ENCODE measurements at places on chromosomes 5 and 9.

GRCh38 chr9:87375397-87376073 is 122.1 kb upstream of the DAPK1 start:
- DNase-seq = peak; percentile 15

- no peak for DNase-seq
These were observed 39.8 kb downstream of the IARS1 start for GRCh38 chr9:92253656-92254055.

GRCh38 chr9:123912167-123912897 is 17.6 kb downstream of the DENND1A start:
- no peak for DNase-seq

DNA sequence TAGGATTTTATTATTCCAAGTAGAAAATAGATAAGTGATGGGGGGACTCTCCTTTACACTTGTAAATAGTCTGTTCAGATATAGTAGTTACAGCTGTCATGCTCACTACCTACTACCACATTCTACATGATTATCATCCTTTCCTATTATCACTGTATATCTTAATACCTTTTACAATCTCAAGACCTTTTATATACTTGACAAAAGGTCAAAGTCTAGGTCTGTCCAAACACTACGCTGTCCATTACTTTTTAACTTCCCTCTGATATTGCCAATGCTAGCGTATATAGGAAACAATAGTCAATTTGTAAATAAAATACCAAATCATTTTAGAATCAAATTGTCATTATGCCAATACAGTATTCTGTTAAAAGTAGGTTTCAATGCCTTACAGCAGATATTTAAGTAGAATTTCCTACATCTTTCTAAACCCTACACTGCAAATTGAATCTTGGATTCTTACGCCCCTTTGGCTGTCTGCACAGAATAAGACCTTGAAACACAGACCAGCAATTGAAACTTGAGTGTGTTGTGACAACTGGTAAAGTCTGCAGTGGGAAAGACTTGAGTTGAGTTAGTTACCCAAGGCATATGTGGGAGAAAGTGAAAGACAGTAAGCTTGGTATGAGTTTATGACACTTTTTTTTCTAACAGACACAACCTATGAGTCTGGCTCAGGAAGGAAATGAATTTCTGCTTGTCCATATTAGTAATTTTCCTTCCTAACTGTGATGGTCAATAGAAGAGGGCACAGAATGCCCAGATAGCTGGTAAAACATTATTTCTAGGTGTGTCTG is 827.6 kb upstream of the ACO1 start:
- no peak for DNase-seq

DNA sequence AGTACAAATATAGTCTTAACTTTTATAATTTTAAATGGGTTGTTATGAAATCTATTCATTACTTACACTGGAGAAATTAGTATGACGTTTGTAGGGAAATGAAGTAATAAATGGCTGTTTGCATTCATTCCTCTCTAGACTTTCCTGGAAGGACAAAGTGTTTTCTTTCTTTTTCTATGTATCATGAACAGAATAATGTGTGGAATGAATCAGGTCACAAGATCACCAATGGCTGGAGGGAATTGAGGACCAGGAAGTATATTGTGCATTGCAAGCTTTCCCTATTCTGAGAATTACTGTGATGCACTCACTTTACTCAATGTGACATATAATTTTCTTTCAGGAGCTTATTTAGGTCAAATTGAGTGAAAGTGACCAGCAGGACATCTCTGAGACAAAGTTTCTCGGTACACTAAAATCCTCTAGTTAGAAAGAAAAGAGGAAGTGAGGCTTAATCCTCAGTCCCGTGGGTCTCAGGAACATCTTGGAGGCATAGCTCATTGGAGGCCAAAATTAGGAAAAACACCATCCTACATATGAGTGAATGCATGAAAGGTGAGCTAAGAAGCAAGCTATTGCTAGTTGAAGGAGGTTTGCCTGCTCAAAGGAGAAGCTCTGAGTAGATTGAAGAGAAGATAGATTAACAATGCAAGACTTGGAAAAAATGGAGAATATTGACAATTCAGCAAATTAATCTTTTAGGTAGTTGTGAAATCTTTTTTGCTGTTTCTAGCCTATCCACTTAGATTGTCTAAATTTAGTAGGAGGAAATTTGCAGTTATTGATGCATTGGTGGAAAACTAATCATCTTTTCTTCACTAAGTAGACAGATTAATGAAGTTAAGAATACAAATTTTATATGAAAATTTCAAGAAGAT is 28.0 kb downstream of the ERAP2 start:
- peak; percentile 17 for DNase-seq

- no peak for DNase-seq
These were observed 106.7 kb downstream of the NXNL2 start for GRCh38 chr9:88641456-88642240.

DNA sequence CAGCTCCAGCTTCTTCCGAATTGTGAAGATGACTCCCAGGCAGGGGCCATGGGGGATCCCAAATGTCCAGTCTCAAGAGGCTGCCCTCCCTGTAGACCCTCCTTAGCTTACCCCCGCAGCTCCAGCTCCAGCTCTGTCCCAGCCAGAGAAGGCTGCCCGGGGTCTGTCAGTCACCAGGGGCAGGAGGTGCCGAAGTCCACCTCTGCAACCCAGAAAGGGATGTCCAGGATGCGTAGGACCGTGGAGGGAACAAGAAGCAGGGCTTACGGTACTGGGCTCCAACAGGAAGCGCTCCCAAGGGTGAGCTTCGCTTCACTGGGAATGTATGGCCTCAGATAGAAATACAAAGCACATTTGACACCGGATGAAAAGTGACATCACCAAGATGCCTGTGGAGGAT is 6.0 kb downstream of the IPPK start:
- no peak for DNase-seq

DNA sequence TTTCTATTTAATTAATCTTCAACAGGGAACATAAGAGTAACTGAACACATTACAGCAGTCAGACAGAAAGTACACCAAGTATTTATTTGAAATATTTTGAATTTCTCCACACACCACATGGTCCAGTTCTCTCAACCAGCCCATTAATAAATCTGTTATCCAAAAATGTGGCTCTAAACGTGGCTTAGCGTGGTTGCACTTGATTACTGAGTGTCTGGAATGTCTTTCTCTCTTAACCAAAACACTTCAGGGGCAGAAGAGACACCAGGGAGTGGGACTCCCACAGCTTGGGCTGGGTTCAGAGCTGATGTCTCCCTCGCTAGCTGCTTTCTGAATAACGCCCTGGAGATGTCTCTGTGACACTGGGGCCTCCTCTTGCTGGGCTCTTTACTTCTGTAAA is 52.6 kb upstream of the FANCC start:
- no peak for DNase-seq

- no peak for DNase-seq
These were observed 108.9 kb downstream of the ACTL7B start for GRCh38 chr9:108746864-108747263.

DNA sequence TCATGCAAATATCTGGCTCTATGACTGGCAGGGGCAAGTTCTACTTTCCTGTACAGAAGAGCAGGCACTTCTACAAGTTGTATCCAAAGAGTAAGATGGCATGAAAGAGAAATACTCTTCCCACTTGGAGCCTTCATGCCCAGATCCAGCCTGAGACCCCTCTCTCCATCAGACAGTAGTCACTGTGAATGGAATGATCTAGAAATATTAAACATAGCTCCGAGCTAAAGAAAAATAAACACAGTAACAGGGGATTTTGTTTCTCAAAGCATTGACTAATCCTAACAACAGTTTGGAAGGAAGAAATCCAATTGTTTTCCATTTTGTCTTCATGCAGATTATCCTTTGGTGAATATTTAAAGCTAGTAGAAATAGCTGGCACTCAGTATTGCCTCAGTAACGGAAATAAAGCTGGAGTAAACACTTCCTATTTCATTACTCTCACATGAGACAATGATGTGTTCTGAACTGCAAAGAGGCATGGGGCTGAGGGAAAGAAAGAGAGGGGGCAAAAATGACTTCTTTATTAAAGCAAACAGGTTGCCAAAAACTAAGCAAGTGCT is 100.0 kb downstream of the SEMA5A start:
- no peak for DNase-seq

DNA sequence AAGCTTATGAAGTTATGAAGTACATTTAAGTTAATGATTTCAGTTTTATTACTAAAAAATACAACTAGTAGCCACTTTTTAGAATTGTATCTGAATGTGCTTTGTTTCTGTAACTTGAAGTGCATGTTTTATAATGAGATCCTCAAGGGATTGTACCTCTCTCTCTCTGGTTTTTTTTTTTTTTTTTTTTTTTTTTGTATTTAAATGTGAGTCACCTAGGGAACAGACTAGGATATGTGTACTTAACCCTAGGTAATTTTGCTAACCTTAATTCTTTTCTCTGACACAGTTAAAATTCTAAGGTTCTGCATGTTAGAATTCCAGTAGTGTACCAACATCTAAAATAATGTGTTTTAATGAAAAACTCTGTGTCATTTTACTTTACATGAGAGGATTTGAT is 59.5 kb downstream of the CDC42SE2 start:
- no peak for DNase-seq

DNA sequence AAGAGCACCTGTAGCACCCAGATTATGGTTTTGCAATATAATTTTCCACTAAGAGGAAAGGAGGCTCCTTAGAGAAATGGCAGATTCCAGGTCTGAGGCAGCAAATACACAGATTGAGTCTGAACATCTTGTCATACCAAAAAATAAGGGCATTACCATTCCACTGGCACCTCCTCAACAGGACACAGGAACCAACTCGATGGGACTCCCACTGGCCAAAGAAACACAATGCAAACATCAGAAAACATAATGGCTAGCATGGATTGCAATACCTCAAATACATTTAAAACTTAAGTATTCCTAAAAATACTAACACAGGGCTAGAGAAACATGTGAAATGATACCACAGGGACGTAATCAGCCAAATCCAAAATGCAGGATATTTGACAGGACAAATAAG is 12.4 kb upstream of the RANBP17 start:
- no peak for DNase-seq

DNA sequence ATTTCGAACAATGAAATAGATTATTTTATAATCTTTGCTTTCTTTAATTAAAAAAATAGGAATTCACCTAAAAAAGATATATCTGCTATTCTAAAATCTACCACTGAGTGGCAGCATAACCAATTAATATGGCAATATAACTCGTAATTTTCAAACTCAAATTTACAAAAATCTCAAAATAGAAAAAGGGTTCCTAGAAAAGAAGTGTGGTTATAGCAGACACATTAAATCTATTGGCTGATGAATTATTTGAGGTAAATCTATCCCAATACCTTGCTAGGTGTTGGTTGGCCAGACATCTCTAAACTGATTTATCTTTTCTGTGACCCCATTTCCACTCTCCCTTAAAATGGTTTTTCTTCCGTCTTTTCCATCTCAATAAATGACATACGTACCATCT is 30.2 kb upstream of the NRG2 start:
- peak; percentile 8 for DNase-seq

- DNase-seq = no peak
These were observed 205.0 kb upstream of the ACTBL2 start for GRCh38 chr5:57687596-57687995.

- DNase-seq = no peak
These were observed 4.2 kb downstream of the ZBTB43 start for GRCh38 chr9:126809068-126809467.

DNA sequence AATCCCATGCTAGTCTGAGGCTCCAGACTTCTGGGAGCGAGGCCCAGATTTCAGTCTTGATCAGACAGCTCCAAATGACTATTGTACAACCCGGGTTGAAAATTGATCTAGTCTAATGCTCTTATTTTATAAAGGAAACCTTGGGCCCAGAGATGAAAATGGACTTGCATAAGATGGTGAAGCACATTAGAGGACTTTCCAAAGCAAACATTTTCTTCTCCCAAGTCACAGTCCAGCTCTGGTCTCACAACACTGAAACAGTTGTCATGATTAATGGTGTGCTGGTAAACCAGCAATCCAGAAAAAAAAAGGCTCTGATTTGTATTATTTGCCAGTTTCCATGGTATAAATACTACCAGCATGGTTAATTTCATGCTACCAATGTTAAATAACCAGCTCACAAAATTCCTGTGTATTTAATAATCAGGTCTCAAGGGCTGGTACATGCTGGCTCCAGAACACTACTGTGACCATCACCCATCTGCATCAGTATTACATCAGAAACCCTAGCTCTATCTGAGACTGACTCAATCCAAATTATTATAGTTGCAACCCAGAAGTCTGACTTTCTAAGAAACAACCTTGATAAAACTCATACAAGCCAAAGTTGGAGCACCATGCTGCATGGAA is 32.5 kb upstream of the ABLIM3 start:
- peak; percentile 9 for DNase-seq

GRCh38 chr9:92119586-92119985 is 4.4 kb upstream of the SPTLC1 start:
- DNase-seq = no peak

- DNase-seq = no peak
These were observed 34.6 kb upstream of the PHF2 start for GRCh38 chr9:93541581-93542349.

DNA sequence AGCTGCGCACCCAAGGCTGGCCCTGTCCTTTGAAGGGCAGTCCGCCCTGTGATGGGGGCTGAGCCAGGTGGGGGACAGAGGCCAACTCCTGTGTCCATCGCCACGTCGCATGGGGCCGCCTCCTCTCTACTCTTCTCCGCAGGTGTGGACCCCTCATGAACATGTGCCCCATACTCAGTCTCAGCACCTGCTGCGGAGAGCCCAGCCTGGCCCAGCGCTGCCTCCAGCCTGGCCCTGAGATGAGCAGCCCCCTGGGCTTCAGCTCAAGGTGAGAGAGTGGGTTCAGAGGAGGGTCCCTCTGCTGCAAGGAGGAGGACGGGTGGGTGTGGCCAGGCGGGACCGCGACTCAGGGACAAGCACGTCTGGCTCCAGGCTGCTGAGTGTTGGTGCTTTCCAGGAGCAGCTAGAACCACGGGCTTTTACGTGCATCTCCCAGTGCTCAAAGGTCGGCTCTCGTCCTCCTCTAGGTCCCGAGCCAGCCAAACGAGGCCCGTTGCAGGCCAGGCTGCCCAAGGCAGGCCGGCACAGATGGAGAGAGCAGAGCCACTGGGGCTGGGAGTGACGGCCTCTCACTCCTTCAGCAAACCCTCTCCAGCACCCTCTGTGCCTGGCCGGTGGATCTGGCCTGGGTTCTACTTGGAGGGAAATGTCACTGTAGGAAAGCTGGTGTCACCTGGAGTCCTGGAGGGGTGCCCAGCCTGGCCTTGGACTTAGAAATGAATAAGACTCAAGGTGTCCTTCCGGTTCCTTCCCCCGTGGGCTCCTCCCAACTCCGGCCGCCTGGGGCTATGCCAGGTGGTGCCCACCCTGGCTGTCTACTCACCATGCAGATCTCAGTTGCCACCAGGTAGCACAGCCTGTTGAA is 48.9 kb upstream of the RNF130 start:
- DNase-seq = no peak

DNA sequence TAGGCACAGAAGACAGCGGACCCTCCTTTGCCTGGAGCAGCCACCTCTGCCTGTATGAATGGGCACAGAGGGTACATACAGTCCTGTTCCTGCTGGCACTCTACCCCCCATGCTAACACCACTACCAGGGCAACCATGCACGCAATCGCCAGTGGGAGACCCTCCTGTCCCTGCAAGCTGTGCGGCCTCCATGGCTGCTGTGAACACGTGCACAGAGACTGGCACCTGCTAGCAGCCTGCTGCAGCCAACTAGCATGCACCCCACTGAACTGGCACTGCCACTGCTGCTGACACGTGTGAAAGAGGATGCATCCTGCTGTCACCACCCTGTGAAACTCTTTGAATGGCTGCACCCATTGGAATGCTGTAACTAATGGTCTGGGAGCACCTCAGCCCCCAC is 885.2 kb upstream of the ARRDC3 start:
- DNase-seq = no peak

GRCh38 chr9:111944241-111944866 is 47.7 kb downstream of the UGCG start:
- DNase-seq = no peak

- DNase-seq = no peak
These were observed 24.5 kb downstream of the LECT2 start for GRCh38 chr5:135930029-135930948.
